Urothelium cell line (cell line): ENCODE measurements at places on chromosomes 1 and 21.
A peak's percentile ranks its signal among the peaks of the same experiment; 100 is the strongest.

DNA sequence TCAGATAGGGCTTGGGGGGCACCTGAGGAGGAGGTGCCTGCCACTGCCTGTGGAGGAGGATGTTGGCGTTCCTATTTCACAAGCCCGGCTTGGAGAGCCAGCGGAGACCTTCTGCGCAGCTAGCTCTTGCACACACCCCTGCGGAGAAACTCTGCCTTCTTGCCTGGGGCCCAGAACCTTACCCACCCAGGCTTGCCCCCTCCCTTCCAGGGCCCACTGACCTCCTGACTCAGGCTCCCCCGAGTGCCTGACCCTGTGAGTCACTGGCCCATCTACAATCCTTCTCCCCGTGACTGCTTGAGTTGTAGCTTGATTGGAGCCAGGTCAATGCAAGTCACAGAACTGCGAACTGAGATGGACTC, 3.4 kb downstream of the HES2 start:
- no peak for DNase-seq

GRCh38 chr21:42423197-42423675, 19.5 kb downstream of the UBASH3A start:
- DNase-seq: no peak

GRCh38 chr1:154733621-154734020, 125.6 kb upstream of the ADAR start:
- DNase-seq: no peak

GRCh38 chr1:192265516-192266173, 51.1 kb upstream of the RGS21 start:
- no peak for DNase-seq

GRCh38 chr1:44536357-44537209, 131.5 kb downstream of the RNF220 start:
- DNase-seq: no peak

- no peak for DNase-seq
Measured at GRCh38 chr1:43668956-43669355, 19.0 kb downstream of the KDM4A start.

DNA sequence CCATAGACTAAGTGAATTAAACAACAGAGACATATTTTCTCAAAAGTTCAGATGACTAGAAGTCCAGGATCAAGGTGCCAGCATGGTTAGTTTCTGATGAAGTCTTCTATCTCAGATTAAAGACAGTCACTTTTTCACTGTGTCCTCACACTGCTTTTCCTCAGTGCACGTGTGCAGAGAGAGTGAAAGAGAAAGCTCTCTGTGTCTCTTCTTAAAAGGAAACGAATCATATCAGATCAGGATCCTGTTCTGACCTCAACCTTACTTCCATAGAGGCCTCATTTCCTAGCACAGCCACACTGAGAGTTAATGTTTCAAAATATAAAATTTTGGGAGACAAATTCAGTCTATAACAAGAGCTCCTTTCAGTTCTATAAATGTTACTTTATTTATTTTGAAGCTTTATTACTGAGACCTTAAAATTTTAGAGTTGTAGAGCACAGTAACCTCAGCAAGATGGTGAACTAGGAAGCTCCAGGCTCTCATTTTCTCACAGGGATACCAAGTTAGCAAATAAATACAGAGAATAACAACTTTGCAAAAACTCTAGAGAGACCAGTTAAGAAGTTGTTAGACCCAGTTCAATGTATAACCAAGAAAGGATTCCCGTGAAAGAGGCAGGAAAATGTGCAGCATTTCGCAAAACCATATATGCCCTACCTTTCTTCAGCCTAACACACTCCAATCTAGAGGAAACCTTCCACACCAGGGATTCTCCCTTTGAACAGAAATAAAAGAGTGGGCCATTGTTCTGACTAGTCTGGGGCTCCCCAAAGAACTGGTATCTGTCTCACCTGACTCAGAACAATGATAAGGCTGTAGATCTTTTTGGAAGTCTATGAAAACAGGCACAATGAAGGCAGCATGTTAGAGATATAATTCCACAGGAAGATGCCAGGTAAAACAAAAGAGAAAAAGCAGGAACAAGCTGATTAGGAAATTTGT, 372.2 kb downstream of the MRPL39 start:
- DNase-seq: no peak

DNA sequence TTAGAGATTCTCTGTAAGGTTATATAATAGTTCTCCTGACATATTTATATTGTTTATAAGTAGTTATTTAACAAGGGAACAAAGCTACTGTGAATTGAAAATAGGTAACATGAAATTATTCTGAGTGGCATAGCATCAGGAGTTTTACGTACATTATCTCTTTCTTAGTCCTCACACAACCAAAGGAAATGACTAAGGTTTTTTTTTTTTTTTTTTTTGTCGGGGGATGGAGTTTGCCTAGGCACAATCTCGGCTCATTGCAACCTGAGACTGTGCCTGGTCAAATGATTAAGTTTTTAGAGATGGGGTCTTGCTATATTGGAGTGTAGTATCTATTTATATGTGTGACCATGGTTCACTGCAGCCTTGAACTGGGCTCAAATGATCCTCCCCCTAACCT, 24.9 kb downstream of the TMED5 start:
- no peak for DNase-seq

DNA sequence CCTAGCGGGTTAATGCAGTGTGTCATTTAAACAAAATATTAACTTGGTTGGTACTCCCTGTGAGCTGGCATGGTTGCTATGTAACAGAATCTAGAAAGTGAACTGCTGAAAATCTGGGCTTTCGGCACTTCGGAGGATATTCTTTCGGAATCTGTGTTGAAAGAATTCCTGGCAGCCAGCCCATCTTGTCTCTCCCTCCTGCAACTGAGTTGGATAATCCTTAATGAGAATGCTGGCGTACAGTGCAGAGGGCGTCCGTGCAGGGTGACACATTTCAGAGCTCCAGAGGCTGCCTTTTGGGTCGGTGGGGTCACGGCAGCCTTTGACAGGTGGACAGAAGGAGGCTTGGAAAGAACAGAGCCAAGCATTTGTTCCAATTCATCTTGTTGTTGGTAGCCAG, 3.7 kb downstream of the KAZN start:
- peak; percentile 33 for DNase-seq

- DNase-seq: peak; percentile 48
Measured at GRCh38 chr1:146032631-146033219, 11.2 kb upstream of the HJV start.

GRCh38 chr1:210653771-210654170, 325.1 kb downstream of the HHAT start:
- DNase-seq: no peak

- no peak for DNase-seq
Measured at GRCh38 chr1:39131940-39132339, 72.6 kb upstream of the MACF1 start.

DNA sequence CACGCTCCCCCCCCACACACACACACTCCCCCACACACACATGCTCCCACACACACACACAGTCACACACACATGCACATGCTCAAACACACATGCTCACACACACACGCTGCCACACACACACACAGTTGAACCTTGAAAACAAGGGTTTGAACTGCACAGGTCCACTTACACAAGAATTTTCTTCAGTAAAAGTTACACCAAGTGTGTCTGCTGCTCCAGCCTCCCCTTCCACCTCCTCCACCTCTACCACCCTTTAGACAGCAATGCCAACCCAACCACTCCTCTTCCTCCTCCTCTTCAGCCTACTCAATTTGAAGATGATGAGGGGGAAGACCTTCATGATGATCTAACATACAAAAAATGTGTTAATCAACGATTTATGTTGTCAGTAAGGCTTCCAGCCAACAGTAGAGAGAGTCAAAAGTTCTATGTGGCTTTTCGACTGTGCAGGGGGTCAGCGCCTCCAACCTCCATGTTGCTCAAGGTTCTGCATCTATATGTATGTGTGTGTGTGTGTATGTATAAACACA, 26.8 kb downstream of the HSF2BP start:
- DNase-seq: no peak

DNA sequence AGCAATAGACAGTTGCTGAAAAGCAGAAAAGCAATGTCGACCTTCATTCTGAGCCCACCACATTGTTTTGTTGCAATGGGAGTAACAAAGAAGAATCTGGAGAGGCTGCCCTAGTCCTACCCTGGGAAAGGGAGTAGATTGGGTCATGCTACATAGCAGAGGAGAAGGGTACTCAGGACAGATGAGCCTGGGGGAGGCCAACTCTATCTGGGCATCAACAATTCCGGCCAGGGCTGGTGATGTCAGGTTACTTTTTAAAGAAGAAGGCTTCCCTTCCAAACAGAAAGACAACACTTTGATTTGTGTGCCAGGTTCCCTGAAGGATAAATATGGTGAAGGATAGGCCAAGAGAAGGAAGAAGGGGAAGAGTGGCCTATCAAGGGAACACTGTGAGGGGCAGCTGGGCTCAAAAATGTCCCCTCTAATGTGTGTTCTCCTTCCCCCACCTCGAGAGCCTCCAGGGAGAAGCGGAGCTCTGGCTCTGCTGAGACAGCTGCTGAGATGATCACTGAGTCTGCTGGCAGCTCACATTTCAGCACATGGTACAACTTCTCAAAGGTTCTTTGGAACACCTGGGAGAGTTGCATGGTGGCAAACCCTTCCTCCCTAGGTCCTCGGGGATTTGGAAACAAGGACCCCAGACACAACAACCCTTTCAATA, 3.2 kb upstream of the ADIPOR1 start:
- no peak for DNase-seq

- DNase-seq: no peak
Measured at GRCh38 chr1:24364605-24364974, 45.4 kb downstream of the GRHL3 start.

GRCh38 chr1:28801461-28801860, 10.5 kb upstream of the OPRD1 start:
- DNase-seq: no peak

DNA sequence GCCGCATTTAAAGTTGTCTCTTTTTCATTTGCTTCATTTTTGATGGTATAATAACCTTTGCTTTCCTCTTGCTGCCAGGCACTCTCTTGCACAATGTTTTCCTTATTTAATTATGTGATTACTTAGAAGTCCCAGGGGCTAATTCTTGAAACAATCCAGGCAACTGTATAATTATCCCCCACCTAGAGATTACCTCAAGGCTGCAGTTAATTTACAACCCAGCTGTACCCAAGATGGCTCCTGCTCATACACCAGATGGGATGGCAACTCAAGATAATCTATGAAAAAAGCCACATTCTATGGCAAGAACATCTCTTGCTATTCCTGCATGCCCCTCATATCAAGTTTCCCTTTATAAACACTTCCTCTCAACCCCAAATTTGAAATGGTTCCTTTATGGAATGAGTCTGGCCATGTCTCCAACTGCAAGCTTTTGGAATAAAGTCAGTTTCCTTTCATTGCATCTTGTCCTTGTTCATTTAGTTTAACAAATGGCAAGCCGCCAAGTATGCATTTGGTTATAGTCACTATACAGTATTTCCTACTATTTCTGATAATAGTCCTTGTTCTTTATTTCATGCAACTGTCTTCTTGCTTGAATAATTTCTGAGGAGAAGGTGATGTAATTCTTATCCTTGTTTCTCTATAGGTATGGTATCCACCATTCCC, 1042.6 kb downstream of the PLA2G4A start:
- no peak for DNase-seq

DNA sequence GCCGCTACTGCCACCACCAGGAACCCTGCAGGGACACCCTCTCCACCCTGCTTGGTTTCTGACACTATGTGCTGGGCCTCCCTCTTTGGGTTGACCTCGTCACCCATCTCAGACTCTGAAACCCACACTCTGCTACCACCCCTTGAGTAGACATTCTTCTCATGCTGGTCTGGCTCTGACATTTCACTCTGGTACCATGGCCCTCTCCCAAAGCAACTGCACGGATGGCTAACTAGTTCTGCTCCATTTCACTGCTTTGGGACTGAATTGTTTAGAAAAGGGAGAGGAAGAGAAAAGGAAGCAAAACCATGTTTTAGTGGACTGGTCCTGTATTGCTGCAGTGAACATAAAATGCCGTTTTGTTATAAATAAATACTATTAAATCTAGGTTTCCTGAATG, 137.8 kb downstream of the KCNK2 start:
- DNase-seq: no peak

DNA sequence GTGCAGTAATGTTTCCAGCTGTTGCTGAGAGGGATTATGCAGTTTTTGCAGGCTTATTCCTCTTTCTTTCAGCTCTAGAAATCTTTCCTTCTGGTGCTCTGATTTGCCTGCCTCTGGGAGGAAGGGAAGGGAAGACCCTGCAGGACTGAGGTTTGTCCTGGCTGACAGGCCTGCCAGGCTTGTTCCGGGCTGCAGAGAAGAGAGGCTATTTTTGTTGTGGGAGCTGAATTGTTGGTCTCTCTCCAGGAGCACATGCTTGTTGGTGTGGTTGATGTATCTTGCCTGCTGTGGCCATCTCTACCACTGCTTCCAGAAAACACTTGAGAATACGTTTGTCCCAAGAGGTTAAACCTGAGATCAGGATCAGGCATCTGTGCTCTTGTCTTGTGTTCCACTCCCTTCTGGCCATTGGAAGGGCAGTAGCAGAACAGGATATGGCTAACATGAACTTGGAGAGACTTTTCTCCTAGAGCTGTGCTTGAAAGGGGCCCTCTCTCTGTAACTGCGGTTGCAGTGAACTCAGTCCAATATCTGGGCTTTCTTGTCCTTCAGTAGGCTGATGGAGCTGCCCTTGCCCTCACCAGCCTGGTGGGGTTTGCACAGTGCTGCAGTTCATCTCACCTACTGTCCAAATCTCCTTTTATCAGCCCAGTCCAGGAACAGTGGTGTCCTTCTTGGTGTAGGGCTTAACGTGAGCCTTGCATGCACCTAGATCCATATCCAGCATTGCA, 21.5 kb upstream of the SLC25A34 start:
- DNase-seq: no peak

DNA sequence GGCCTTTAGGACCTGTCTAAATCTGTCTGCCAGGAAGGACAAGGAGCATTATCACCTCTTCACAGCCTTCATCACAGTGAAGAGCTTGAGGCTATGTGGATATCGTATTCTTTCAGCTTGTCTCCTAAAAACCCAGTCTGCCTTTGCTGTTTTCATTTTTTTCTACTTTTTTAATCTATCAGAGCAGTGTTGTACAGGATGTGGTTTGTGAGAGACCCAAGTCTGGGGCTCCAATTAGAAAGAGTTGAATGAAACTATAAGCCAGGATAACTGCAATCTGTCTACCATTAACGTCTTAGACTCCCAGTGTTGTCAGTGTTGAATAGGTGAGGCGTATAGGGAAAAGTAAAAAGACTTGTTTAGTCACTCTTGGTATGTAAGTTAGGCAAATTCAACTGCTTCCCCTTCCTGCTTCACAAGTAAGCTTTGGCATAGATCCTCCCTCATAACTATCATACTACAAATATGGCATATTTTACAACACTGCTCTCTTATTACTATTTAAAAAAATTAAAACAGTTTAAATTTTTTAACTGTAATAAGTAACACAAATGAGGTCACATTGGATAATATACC, 1225.8 kb upstream of the PRMT6 start:
- DNase-seq: no peak

- DNase-seq: no peak
Measured at GRCh38 chr1:147754661-147755060, 5.7 kb downstream of the GJA5 start.

DNA sequence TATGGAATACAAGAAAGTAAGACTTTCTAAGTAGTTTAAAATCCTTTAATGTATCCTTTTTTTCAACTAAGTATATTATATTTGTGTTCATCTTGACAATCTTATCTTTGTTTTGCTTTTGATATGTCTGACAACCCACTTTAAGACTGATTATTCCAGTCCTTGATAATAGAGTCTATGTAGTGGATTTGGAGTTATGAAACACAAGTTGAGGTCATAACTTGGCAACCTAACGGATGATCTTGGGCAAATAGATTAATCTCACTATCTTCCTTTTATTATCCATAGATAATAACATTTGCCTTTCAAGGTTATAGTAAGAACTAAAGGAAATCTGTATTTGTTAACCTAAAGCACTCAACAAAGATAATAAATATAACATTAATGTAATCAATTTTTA, 4.8 kb upstream of the GBP2 start:
- no peak for DNase-seq

GRCh38 chr1:206503591-206504362, 3.6 kb upstream of the RASSF5 start:
- DNase-seq: peak; percentile 88
